ENCODE measurements at places on chromosomes 3 and 15.

GRCh38 chr15:53331328-53332190 is 427.9 kb downstream of the WDR72 start:
- no peak for DNase-seq

- DNase-seq, result no peak
Observed at GRCh38 chr15:76999996-77000395, 5.1 kb downstream of the PSTPIP1 start.

- no peak for DNase-seq
Observed at GRCh38 chr3:183252118-183252782, 803 bp upstream of the B3GNT5 start.

GRCh38 chr3:63576846-63577245 is 75.6 kb upstream of the SNTN start:
- DNase-seq, result no peak

DNA sequence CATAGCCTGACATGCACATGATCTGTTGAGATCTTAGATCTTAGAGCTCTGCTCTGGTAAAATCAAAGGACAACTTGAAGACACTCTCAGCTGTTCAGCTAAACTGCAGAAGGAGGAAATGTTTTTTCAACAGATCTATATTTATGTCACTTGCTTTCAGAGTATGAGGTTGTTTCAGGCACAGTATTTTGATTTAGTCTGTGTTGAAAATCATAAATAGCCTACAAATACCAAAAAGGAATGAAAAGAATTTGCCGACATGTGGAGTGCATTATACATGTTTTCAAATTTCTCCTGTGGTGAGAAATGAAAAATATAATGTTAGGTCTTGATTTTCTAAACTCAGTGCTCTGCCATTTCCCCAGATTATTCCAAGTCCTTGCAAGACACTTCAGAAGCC is 1118.4 kb downstream of the TBL1XR1 start:
- DNase-seq, result no peak

DNA sequence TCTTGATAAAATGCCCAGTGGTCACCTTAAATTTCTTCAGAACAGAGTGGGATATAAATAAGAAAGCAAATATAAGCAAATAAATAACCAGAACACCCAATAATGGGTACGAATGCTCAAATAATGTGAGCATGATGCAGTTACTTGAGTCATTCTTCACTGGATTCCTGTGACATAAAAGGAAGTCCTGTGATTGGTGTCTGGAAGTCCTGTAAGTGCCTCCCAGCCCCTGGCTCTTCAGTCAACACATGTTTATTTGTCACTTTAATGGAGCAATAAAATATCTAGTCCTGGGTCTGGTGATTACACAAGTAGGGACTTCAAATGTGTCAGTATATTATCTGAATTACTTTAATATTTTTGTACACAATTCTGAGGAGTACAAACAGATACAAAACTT is 30.4 kb downstream of the TMEM212 start:
- peak; percentile 41 for DNase-seq

DNA sequence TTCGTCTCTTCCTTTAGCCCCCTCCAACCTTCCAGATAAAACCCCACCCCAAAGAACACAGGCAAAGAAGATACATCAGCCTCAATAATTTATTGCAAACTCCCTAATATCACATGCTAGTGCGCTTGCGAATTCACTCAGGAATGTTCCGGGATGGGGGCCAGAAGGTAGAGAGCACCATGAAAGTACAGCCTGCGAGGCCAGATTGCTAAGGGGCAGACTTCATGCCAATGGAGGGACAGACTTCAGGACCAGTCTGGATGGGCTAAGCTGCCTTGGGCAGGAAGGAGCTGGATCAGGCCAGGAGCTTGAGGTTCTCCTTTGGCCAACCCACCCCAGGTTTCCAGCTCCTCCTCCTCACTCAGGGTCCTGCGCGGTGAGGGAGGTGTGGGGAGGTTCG is 13.4 kb downstream of the CIDEC start:
- DNase-seq, result no peak

- no peak for DNase-seq
Observed at GRCh38 chr3:33848624-33849347, 50.4 kb downstream of the PDCD6IP start.
